ENCODE measurements at places on chromosomes 4 and X. TPM values are rescaled to one million over a fixed set of nuclear protein-coding genes. Genes with fewer than 3 reads are reported as not detected.

The EMCN gene
- total RNA-seq: 41.8 TPM

The ADGRG4 gene
- total RNA-seq: not detected

The POU3F4 gene
- total RNA-seq: not detected

The COL4A5 gene
- 18.7 TPM for total RNA-seq

The HPGDS gene
- not detected for total RNA-seq

The CLIC2 gene
- 8.9 TPM for total RNA-seq

The TLR2 gene
- total RNA-seq: 0.44 TPM

The USP17L28 gene
- not detected for total RNA-seq

The NAT8L gene
- total RNA-seq: under 0.01 TPM

The CPZ gene
- total RNA-seq: not detected

The ZBTB49 gene
- total RNA-seq: 2.4 TPM

The CRMP1 gene
- total RNA-seq: 0.65 TPM

The EXOC1L gene
- total RNA-seq: not detected

The ZCCHC13 gene
- total RNA-seq: not detected

The IL2RG gene
- total RNA-seq: not detected

The GIMD1 gene
- not detected for total RNA-seq

The LRP2BP gene
- 0.79 TPM for total RNA-seq

The SULT1B1 gene
- total RNA-seq: 8.3 TPM

The CDX4 gene
- total RNA-seq: not detected

The TMPRSS11F gene
- not detected for total RNA-seq

The CLDN22 gene
- not detected for total RNA-seq

The SYP gene
- total RNA-seq: under 0.01 TPM

The ODAPH gene
- not detected for total RNA-seq
